NCI-H1092 treated with DMSO at 0.1 percent for 48 hours (cell line): ENCODE measurements at places on chromosomes 11 and 22.

GRCh38 chr11:79663017-79663416, 222.2 kb upstream of the TENM4 start:
- peak; percentile 34 for DNase-seq

- DNase-seq = no peak
Measured at GRCh38 chr22:46373921-46374662, 38.6 kb downstream of the TRMU start.

DNA sequence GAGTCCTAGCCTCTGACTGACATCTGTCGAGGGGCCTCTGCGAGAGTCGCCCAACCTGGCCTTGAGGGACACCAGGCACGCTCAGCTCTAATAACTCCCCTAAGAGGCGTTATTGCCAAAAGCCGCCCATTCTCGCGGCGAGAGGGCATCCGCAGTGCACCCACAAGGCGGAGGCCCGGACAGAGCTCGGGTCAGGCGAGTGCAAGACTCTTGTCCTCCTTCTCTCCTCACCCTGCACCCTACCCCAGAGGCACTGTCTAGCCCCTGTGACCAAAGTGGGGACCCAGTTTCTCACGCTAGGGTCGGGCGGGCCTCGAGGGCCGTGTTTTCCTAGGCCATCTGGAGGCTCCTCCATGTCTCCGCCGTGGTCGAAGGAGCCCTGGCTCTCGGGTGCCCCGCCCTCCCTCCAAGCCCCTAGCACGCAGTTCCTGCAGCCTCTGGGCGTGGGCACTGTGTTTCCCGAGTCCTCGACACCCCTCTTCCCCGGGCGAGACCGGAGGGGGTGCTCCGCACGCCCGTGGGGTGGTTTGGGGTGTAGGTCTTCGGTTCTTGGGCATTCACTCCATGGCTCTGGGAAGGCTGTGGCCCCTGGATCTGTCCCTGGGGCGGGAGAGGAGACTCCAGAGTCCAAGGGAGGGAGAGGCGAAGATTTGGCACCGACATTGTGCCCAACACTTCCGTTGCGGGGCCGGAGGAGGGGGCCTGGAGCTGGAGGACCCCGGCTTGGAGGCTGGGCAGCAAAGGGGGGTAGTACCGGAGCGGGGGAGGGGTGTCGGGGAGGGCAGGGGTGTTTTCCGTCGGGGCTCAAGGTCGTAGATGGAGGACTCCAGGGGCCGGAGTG, 1.0 kb downstream of the CHRM4 start:
- DNase-seq = no peak

DNA sequence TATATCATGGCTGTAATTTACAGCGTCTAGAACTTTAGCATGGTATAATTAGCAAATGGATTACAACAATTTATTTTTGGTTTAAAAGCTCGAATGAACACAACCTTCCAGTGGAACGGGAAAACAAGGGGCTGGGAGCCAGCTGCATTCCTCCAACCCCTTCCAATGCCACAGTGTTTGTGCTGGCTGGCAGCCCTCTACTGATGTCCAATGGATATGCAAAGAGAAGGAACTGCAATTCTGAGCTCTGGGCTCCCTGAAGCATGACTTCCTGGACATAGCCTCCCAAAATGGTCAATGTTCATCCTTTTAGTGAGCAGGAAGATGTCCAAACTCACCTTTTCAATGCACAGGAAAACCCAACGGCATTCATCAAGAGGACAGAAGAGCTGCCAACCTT, 288.3 kb downstream of the TENM4 start:
- DNase-seq = no peak

- no peak for DNase-seq
Measured at GRCh38 chr22:37870273-37870672, 21.1 kb downstream of the EIF3L start.

DNA sequence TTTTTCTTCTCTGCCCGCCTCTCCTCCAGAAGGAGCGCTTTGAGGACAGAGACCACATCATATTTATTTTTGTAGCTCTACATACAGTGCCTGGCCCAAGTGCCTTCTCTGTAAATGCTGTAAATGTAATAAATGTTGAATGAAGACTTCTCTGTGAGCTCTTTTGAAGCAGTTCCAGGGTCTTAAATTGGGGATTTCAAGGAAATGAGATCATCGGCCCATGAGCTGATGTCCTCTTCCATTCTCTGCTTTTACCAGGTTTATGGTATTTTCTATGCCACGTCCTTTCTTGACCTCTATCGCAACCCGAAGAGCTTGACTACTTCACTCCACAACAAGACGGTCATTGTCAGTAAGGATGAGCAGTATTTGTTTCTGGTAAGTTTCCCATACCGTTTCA, 165.7 kb upstream of the SORL1-AS1 start:
- no peak for DNase-seq

- no peak for DNase-seq
Measured at GRCh38 chr11:101336155-101336554, 206.5 kb upstream of the PGR start.

GRCh38 chr22:20093418-20094196, 13.6 kb downstream of the DGCR8 start:
- no peak for DNase-seq

DNA sequence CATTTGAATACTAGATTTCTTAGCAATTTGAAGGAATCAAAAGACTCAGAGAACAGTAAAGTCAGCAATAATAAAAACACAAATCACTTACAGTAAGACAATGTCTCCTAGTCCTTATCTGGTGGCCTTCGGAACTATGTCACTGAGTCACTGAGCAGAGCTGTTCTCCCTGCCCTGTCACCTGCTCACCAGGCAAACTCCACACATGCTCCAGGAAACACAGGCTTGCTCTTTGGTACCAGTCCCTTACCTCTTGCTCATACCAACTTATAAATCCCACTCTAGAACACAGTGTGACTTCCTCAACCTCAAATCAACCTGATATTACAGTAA, 81.1 kb upstream of the CHRM4 start:
- DNase-seq = no peak

GRCh38 chr22:26476705-26477340, 6.8 kb downstream of the HPS4 start:
- no peak for DNase-seq

GRCh38 chr22:37749226-37749625, 52.4 kb downstream of the TRIOBP start:
- no peak for DNase-seq

DNA sequence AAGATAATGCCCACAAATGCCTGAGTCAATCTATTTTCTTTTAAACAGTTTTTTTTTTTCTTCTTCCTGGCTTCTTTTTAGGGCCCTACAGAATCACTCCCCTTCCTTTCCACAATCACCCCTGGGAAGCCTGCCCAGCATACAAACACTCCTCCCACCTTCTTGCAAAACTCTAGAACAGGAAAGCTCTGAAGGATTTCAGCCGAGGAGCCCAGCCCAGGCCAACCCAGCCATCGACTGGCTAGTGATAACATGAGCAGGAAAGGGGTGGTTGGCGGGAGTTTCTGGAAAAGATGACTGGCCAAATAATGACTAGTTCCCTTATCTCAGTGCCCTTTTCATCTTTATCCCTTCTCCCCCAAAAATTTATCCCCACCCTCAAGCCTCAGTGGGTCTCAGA, 68.2 kb downstream of the USP35 start:
- DNase-seq = no peak

GRCh38 chr11:924406-925157, 1.1 kb upstream of the AP2A2 start:
- no peak for DNase-seq

- DNase-seq = no peak
Measured at GRCh38 chr11:93743291-93743690, 1.8 kb downstream of the C11orf54 start.

DNA sequence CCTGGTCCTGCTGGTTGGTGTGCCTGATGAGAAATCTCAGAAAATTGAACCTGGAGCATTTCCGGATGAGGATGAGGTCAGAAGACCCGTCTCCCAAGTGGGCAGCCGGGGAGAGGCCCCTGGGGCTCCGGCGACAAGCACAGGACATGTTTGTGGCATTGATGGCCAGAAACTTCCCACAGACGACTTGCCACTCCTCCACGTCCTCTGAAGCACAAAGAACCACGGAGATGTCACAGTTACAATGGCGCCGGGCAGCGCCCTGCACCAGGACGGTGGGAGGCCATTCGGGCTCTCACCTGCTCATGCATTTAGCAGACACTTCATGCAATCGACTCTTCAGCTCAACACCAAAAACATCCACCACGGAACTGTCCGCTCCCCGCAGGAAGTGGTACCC, 46.5 kb downstream of the CERK start:
- DNase-seq = no peak

DNA sequence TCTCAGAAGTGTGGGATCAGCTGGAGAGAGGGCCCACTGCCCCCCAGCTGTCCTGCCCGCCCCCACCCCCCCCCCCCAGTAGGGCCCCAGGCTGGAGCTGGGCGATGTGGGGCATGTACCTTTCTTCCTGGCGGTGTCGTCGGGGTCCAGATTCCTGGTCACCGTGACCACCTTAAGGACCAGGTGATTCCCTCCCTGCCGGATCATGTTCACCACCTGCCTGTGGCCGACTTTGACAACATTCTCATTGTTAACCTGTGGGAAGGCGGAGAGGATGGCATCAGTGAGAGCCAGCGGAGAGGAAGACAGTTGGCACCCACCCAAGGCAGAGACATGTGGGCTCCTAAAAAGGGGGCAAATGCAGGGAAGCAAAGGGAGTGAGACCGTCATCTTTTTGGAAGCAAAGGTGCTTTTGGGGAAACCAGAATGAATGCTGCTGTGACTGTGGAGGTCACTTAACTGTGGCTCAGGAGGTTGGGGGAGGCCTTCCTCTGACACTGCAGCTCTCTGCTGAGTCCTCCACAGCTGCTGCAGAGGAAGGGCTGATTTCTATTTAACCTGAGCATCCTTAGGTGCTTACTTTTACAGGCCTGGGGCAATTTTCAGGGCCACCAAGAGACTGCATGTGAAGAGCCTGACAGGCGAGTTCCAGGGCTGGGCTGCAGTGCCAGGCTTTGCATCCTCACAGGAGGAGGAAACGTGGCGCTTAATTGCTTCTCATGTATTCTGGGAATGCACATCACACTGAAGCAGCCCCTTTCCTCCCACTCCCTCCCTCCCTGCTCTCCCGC, 104.5 kb downstream of the CTTN start:
- peak; percentile 79 for DNase-seq

DNA sequence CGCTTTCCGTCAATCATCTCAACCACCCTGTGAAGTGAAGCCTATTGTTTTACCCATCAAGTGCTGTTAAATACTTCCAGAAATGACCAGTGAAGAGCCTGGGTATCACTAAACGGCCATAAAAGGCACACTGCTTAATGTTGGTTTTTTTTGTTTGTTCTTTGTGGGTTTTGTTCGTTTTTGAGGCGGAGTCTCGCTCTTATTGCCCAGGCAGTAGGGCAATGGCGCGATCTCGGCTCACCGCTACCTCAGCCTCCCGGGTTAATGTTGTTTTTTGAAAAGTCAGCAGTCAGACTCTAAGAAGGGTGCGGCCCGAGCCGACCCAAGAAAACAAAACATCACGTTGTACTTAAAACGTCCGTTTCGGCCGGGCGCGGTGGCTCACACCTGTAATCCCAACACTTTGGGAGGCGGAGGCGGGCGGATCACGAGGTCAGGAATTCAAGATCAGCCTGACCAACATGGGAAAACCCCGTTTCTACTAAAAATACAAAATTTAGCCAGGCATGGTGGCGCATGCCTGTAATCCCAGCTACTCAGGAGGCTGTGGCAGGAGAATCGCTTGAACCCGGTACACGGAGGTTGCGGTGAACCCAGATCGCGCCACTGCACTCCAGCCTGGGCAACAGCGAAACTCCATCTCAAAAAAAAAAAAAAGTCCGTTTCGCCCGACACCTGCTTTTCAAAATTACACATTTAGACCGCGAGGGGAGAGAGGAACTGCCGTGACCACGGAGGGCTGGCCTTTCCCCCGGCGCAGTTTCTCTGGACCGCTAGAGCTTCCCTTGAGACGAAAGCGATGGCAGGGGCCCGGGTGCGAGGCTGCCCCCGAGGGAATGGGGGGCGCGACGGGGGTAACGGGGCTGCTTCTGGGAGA, 714 bp downstream of the CD59 start:
- peak; percentile 42 for DNase-seq

DNA sequence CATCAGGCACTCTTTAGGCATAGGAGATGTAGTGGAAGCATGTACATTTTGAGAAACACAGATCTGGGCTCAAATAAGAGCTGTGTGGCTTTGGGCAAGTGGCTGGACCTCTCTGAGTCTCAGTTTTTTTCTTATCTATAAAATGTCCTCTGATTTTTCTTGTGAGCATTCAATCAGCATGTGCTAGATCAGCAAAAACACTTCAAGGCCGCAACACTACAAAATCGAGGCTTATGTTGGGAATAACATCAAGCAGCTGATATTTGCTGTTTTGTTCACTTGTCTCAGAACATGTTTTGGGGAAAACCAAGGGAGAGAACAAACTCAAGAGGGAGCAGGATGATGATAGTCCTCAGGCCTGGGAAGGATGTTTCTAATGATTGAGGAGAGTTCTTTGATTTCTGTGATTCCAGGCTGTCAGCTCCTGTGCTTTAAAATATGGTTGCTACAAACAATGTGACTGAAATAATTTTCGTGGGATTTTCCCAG, at the start of gene OR4X1:
TSS of gene OR4X1 (plus strand) at position 439 of the 489 bp plus-strand sequence. CDS start at position 439, 0 bp downstream.
- DNase-seq = no peak

- peak; percentile 35 for DNase-seq
Measured at GRCh38 chr11:69640995-69641581, at the start of gene CCND1. TSS of gene CCND1 (plus strand) at chr11:69641156. CDS start at chr11:69641314, 158 bp downstream.

GRCh38 chr11:78654071-78654470, 79.4 kb upstream of the NARS2 start:
- DNase-seq = no peak

- no peak for DNase-seq
Measured at GRCh38 chr11:73267122-73267846, 4.9 kb upstream of the P2RY6 start.

DNA sequence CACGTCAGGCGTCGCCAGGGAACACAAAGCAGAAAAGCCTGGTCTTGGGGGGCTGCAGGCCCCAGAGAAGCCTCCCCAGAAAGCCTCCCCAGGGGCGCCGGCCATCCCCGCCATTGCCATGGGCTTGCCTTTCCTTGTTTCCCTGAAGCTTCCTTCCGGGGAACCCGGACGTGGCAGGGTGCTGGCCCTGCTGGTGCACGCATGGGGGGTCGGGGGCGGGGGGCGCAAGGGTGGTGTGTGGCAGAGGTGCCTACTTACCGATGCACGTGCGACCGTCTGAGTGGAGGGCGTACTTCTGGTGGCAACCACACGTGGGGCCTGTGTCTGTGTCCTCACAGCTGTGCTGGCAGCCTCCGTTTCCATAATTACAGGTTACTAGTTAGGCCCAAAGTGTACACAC, 71.0 kb upstream of the TTLL12 start:
- no peak for DNase-seq

GRCh38 chr11:83374311-83374710, 88.1 kb upstream of the CCDC90B start:
- no peak for DNase-seq

- no peak for DNase-seq
Measured at GRCh38 chr11:58691675-58692074, 40.1 kb downstream of the GLYAT start.
